Right atrium auricular region (tissue), 2 donors: ENCODE measurements at places on chromosomes 6 and 20. TPM values are rescaled to one million over a fixed set of nuclear protein-coding genes. Genes with fewer than 3 reads are reported as not detected.

GRCh38 chr6:20417819-20418218 lies 16.1 kb downstream of the E2F3 start:
- H3K4me3 ChIP-seq: no peak overlapping the region
- H3K27me3 ChIP-seq: no peaks in the 10 kb centered on the region
- H3K27ac ChIP-seq: no peak overlapping the region
- no peaks in the 10 kb centered on the region for H3K36me3 ChIP-seq
- H3K4me1 ChIP-seq: no peaks in the 10 kb centered on the region

The ZHX3 gene
- 23.8 TPM for total RNA-seq

- DNase-seq: no peak
- no peaks in the 10 kb centered on the region for H3K36me3 ChIP-seq
- no peak overlapping the region for H3K27ac ChIP-seq
- H3K27me3 ChIP-seq: no peaks in the 10 kb centered on the region
- H3K4me1 ChIP-seq: no peaks in the 10 kb centered on the region
These were observed 119.8 kb downstream of the ANKS1A start for GRCh38 chr6:35008858-35009257.

The PGK2 gene
- total RNA-seq: not detected
